ENCODE measurements at places on chromosomes 2 and 18. TPM values are rescaled to one million over a fixed set of nuclear protein-coding genes. Genes with fewer than 3 reads are reported as not detected.

DNA sequence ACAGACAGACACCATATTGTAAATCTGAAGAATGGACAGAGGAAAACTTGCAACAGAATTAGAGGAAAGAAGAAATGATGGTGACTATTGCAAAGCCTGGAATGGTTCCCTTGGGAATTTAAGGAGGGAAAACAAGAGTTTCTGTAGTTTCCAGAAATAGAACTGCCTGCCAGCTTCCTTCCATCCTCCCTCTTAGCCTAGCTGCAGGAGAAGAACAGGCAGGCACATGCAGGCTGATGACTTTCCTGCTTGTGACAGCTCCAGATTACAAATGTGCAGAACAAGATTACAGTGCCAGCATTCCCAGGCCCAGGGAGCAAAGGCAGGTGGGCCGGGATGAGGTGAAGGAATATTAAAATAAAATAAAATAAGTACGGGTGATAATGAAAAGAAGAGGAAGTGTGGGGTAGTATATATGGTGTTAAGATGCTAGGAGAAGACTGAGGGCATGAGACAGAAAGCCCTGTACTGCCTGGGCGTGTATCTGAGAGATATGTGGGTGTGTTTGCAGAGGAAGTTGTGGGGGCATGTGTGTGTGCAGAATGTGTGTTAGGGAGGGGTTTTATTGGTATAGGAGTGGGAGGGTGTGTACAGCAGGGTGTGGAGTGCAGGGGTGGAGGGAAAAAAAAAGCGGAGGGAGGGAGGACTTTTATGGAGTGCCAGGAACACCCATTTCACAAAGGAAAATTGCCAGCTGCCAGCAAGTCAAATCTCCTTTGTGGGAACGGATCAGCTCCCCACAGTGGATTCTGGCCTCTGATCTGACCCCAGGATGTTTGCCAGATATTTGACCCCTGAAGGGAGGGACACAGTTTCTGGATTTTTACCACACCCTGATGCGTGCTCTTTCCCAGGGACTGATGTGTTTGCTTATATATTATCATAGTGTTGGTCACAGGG, 43.9 kb upstream of the NEMP2 start:
- peak; percentile 90 for DNase-seq

DNA sequence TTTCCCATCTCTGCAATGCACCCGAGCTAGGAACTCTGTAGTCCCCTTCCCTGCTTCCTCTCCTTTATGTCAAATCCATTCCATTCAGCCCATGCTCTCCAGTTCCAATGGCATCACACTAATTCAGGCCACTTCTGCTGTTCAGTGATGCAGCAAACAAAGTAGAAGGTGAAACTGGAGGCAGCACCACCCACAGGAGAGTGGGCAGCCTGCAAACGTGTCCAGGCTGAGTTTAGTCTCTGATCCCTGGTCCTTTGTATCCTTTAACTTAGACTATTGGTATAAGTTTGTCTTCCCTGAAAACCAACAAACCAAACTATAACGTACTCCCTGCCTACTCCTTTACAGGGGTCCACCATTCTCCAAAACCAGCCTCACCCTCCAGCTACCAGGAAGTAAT, 14.7 kb upstream of the KCTD1 start:
- no peak for DNase-seq

The EMILIN1 gene
- total RNA-seq: under 0.01 TPM

The ARHGAP25 gene
- total RNA-seq: 0.77 TPM

The SYT4 gene
- not detected for total RNA-seq

- DNase-seq: no peak
These were observed 127.2 kb downstream of the CTNNA2 start for GRCh38 chr2:79640001-79640400.

DNA sequence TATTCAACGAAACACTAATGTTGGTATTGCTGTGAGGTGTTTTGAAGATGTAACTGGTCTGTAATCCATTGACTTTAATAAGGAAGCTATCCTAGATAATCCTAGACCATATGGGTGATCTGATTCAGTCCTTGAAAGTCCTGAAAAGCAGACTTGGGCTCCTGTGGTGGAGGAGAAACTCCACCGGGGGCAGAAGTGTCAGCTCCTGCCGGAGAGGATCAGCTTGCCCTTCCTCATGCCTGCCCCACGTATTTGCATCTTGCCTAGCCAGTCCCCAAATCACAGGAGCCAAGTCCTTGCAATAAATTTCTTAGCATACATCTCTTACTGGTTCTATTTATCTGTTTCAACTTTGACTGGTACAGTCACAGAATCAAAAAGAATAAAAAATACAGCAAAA, 144.2 kb upstream of the DLGAP1 start:
- DNase-seq: no peak

- DNase-seq: no peak
These were observed 89.7 kb upstream of the GCFC2 start for GRCh38 chr2:75800456-75800855.

The SH3YL1 gene
- 88.8 TPM for total RNA-seq

DNA sequence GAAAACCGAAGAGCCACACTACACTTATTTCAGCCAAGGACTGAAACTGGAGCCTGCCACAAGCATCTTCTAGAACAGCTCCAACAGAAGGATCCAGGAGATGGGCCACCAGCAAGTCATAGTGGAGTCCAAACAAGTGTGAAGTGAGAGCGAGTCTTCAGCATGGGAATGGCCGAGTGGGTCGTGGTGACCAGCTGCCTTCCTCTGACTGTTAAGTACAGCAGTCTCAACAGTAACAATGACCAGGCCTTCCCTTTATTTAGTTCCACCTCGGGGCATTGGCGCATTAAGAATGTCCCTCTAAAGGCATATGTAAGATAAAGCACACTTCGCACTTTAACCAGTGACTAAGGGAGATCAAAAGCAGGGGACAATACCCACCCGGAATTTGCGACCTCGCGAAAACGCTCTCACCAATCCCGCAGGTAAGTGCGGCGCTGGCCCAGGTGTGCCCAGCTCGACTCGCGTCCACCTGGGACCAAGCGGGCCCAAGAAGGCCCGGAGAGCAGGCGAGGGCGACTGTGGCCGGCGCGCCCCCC, 1.1 kb downstream of the L3MBTL4 start:
- DNase-seq: no peak
